ENCODE measurements at places on chromosomes 3 and 15.
A peak's percentile ranks its signal among the peaks of the same experiment; 100 is the strongest.

DNA sequence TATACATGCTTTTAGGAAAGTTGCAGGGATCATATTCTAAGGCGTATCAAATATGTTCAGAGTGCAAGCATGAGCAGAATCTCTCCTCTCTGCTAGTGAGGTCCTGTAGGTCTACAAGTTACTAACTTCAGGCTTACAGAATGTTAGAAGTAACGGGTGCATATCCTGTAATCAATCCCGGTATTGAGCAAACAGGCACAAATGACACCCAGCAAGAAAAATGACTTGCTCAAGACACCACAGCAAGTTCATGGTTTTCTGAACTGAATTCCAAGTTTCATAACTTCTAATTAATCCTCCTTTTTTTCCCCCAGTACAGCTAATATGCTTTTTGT lies 353.9 kb upstream of the TPRG1 start:
- DNase-seq = no peak

- DNase-seq = no peak
Measured at GRCh38 chr15:95990833-95991232, 339.7 kb upstream of the NR2F2 start.

DNA sequence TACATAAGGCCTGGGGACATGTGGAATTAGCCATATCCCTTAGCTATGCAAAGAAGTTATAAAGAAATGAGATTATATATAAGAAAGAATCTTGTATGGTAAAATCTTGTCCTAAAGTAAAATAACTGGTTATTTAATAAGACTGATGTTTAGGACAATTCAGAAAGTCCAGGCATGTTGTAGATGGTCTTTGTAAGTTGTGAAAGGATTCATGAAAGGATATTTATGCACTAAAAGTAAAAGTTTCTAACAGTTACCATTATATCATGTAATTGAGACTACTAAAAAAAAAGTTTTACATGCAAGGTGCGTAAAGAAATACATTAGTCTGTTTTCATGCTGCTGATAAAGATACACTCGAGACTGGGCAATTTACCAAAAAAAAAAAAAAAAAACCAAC lies 146.3 kb downstream of the FMN1 start:
- DNase-seq = no peak

DNA sequence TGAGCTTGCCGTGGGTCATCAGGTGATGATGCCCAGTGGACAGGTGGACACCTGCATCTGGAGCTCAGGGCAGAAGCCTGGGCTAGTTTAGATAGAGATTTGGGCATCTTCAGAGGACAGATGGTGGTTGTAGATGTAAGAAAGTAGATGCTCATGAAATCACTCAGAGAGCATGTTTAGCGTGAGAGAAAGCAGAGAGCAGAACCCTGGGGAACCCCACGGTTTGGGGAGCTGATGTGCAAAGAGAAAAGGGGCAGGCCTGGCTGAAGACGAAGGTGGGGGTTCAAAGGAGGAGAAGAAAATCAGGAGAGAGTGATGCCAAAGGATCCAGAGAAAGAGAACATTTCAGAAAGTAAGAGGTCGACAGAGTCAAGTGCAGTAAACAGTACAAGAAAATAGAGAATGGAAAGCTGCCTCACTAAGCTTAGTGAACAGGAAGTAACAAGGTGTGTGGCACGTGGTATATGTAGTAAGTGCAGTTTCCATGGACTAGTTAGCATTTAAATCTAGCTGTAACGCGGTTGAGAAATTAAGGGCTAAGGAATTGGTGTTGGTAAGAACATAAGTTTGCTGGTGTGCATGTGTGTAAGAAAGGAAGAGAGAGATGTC lies 13.5 kb downstream of the TIGIT start:
- peak; percentile 27 for DNase-seq

- DNase-seq = no peak
Measured at GRCh38 chr3:156388497-156389448, 166.1 kb downstream of the SSR3 start.

DNA sequence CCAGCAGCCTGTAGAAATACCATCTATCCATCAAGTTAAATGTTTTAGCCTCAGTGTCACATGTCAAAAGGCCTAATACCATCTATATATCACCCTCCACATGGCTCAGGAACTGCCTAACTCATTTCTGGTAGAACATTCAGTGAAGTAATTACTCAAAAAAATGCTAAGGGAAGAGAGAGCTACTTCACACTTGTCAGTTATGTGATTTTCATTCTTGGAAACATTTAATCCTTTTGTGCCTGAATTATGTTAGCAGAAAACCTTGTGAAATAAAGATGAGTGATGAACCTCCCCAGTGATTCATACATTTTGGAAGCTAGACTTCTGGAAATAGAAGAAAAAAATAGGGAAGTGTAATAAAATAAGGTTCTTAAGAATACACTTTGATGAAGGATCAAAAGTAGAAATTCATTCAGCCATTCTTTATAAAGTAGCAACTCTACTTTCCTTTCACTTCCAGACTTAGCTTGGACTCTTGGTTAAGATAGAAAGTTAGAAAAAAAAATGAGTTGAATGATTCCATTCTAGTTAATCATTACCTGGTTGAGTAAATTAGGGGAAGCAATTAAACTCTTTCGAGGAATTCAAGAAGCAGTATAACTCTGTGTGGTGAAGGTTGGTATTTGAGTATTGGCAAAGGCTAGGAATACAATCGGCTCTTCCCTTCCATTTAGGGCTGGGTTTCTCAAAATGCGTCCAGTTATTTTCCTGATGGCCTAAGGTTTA lies 3.6 kb downstream of the OTOL1 start:
- DNase-seq = peak; percentile 33

DNA sequence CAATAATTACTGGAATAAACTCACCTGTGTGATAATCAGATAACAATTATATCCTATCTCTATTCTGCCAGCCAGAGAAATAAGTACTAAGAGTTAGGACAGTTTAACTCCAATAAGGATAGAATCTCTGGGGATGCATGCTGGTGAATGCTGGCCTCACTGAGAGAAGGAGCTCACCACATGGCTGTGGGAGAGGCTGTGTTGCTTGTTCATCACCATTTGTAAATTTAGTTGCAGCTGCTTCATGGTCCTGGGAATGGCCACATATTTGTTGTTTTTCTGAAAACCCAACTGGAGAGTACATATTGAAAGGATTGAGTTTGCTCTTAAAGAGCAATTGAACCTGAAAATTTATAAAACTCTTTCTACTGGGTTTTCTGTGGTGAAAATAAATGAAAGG lies 207.3 kb downstream of the NECTIN3 start:
- no peak for DNase-seq

- DNase-seq = peak; percentile 16
Measured at GRCh38 chr3:7646851-7647250, 785.9 kb downstream of the GRM7 start.

- no peak for DNase-seq
Measured at GRCh38 chr15:31458596-31459399, 132.2 kb downstream of the KLF13 start.

DNA sequence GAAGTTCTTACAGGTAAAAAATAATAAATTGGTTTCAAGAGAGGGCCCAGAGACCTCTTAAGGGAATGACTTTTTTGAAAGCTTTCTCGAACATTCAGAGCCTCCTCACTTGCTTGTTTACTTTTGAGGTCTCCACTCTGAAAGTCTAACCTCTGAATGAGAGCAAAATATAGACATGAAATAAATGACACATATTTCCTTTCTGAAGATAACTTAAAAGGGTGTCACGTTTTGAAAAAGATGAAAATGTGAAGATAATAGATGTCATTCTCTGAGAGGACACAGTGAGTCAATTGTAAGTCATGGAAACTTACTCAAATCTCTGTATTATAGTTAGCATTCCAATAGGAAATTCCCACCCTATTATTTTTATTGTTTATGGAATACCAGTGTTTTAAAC lies 44.6 kb downstream of the HACD2 start:
- DNase-seq = no peak

DNA sequence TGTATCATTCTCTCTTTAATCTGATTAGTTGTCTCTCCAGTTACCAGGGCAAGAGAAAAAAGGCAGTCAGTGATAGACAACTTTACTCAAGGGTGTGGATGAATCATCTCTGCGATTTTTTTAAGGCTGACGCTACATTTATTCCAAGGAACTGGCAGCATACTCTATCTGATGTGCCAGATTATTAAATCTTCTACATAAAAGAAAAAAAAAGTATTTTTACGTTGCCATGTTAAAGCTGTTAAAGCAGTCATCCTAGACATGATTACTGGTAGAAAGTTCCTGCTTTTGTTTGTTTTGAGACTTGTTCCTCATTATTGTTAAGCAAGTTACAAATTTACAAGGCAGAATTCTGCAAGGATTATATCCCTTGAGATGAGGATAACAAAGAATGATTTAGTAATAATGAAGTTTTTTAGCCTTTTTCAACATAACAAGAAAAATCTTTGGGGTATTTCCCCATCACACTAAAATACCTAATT lies 121.7 kb downstream of the CBLB start:
- DNase-seq = no peak

DNA sequence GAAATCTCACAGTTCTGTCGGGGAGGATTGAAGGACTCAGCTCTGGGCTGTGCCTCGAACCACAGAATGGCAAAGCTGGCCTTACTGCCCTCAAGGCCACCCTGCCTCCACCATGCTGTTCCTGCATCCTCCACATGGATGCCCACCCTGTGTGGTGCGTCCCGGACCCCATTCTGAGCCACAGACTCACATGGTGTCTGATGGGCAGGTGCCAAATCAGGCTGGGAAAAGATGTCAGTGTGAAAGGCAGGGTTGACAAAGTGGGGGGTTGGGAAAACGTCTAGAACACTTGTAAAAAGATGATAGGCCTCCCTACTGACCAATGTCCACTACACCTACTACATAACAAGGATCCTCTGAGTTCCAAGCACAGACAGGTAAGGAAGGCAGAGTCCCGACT lies 49.4 kb downstream of the TM2D3 start:
- DNase-seq = no peak

DNA sequence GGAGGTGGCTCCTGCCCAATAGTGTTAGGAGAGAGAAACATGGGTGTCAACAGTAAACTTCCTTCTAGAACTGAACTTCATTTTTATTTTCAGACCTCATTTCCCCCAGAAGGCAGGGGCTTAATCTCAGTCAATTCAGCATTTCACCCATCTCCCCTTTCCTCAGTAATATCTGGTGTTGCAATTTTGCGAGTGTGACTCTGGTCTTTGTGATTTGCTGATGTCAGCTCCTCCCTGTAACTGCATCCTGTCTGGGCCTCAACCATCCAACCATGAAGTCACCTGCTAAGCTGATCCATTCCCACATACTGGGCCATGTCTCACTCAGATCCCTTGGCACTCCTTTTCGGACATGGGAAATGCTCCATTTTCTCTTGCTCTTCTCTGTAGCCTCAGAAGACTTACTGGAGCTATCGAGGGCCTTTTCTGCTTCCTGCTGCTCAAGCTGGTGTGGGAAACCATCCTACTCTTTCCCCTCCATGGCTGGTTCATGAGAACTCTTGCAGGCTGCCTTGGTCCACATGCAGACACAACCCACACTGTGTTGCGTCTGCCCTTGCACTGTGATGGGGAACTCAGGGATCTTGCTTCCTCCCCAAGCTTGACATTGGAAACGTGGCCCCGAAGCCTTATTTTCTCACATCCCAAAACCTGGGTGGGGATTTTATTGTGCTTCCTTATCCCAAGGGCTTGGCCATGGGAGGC lies 24.6 kb downstream of the CCR4 start:
- DNase-seq = no peak

- DNase-seq = no peak
Measured at GRCh38 chr3:14170531-14171159, 7.8 kb downstream of the XPC start.

DNA sequence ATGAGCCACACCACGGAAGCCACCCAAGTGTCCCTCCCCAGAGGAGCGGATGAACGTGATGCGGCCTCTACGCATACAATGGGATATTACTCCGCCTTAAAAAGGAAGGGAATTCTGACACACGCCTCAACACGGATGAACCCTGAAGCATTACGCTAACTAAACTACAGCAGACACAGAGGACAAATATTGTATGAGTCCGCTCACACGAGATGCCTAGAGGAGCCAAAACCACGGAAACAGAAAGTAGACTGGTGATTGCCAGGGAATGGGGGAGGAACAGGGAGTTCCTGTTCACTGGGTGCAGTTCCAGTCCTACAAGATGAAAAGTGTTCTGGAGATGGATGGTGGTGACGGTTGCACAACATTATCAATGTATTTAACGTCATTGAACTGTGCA lies 32.7 kb downstream of the SRGAP3 start:
- no peak for DNase-seq

DNA sequence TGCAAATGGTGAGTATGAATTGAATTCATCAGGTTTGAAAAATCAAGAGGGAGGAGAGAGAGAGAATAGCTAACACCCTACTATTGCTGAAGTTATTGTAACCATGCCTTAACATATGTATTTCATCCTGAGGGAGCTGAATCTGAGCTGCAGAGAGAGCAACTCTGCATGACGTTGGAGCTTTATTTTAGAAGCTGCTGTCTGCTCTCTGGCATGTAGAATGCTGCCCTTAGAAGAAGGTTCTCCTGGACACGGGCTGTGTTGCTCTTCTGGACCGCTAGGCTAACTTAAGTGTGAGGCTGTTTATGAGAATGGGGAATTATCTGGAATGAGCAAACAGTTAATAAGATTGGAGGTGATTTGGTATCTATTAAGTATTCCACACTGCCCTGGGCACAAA lies 814.6 kb downstream of the AGBL1 start:
- DNase-seq = no peak

GRCh38 chr3:196270499-196270898 lies 17.0 kb downstream of the PCYT1A start:
- no peak for DNase-seq

DNA sequence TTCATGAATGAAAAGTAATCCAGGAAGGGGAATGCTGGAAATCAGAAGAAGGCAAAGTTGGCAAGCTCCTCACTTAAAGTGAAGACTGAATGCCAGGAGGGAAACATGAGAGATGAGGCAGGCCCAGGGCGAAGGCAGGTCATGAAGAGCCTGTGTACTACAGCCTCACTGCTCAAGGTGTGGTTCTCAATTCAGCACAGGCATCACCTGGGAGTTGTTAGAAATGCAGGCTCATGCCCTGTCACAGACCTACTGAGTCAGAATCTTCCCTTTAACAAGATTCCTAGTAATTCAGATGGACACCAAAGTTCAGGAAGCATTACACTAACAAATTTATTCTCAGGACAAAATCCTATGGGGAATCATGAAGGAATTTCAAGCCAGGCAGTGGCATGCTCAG lies 14.2 kb downstream of the MYO5A start:
- DNase-seq = no peak

- DNase-seq = no peak
Measured at GRCh38 chr3:194423317-194423716, 24.3 kb upstream of the GP5 start.

DNA sequence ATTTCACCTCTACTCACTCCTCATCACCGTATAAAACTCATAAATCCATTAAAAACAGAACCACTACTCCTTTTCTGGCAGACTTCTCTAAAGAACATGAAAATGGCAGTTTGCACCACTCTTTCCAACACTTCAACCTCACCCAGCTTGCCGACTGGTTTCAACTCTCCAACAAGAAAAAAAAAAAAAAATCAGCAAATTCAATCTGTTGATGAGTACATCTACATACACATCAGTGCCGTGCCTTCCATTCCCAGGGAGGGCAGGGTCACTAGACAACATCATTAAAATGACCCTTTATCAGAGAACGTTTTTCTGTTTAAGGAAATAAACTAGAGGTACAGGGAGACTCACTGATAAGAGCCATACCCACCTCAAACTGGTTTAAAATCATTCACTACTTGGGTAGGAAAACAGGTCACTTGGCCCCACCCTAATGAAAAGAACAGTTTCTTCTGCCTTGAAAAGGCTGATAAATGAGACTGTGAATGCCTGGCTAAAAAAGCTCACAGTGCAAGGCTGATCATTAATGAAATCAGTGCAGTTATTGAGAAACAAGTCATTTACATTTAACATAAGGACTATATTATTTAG lies 6.0 kb downstream of the ANXA2 start:
- DNase-seq = peak; percentile 74
